ENCODE measurements at places on chromosomes 3 and 15.
A peak's percentile ranks its signal among the peaks of the same experiment; 100 is the strongest.

GRCh38 chr15:73940061-73940981 is 14.1 kb downstream of the LOXL1 start:
- DNase-seq = no peak

DNA sequence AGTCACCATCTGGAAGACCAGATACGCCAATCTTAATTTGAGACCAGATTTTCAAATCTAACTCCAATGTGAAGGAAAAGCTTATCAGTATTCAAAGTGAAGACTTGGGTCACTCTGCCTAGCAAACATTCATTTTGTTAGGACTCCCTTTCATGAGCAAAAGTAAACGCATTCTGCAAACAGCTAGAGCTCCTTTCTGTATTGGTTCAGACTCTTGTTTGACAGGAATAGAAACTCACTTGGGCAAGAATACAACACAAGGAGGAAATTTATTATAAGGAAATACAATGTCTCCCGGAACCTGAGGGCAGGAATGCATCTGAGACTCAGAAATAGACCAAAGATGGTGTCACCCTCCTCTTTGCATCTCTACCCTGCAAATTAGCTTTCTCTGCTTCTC is 558.6 kb downstream of the TAFA4 start:
- no peak for DNase-seq

- DNase-seq = no peak
Measured at GRCh38 chr3:123150449-123151215, 51.1 kb upstream of the SEC22A start.

- DNase-seq = peak; percentile 55
Measured at GRCh38 chr15:68298882-68299381, 21.4 kb downstream of the FEM1B start.

- no peak for DNase-seq
Measured at GRCh38 chr15:49423901-49424550, 984 bp downstream of the FGF7 start.

GRCh38 chr3:106341087-106341486 is 472.3 kb upstream of the CBLB start:
- no peak for DNase-seq

DNA sequence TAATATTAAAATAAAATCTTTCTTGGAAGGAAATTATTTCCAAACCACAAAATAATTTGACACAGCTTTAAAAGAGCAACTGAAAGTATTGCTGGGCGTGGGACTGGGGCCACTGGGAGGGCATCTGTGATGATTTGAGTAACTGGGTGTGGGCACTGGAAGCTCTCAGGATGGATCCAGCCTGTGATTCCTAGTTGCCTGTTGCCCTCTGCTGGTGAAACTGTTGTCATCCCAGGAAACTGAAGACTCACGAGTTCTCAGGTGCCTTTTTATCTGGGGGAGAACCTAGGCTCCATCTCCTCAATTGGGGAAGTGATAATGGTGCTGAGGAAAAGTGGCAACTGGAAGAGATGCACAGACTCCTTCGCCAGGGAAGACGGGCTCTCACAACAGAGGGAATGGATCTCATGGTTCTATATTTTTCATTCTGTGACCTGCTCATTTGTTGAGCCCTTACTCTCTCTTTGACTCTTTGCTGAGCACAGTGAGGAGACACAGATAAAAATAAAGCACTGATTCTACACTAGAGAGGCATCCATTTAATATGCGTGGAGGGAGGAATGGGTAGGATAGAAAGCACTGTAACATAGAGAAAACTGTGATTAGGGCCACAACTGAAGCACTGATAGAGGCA is 61.6 kb downstream of the TPRG1 start:
- peak; percentile 82 for DNase-seq

DNA sequence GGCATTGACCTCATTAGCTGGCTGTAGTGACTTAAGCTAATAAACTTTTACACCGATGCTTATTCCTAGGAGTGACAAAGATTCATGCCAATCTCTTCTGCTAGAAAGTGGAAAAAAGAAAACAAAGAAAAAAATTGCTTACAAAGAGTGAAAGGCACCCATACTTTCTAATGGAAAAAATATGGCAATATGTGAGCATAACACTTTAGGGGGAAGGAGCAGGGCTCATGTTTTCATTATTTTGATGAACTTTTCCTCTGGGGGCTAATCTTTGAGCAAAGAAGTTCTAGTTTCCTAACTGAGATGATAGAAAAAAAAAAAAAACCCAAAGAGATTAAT is 94.8 kb upstream of the THRB start:
- no peak for DNase-seq

DNA sequence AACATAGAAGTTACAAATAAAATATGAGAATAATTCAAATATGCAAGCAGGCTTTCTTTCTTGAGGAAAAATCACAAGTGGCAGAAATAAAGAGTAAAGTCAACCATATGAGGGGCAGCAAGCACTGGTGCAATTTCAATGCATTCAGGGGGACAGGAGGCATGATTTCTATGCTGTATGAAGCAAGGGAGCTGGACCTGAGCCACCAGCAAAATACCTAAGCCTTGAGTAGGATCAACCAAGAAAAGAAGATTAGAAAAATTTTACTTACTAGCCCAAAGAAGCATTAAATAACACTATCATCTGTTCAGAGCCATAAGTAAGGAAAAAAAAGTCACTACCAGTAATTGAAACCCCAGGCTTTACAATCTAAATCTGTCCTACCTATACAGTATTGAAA is 6.3 kb downstream of the ADGRG7 start:
- peak; percentile 65 for DNase-seq

DNA sequence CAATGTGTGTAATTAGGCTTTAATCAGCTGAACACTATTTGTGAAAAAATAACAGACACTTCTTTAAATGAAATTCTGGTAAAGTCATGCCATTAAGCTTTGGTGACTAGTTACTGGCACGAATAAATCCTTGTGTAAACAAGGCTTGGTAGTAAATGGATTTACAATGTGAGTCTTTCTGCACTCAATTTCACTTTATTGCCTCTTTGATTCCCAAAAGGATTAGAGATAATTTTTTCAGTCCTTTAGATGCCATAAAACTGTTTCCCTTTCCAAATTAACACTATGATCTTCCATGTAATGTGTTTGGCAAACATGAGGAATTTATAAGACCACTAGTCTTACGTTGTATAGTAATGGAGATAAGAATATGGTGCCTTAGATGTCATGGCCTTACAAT is 339.5 kb upstream of the DNAJC19 start:
- no peak for DNase-seq

GRCh38 chr15:101562428-101563059 is 73.0 kb upstream of the PCSK6 start:
- DNase-seq = no peak

DNA sequence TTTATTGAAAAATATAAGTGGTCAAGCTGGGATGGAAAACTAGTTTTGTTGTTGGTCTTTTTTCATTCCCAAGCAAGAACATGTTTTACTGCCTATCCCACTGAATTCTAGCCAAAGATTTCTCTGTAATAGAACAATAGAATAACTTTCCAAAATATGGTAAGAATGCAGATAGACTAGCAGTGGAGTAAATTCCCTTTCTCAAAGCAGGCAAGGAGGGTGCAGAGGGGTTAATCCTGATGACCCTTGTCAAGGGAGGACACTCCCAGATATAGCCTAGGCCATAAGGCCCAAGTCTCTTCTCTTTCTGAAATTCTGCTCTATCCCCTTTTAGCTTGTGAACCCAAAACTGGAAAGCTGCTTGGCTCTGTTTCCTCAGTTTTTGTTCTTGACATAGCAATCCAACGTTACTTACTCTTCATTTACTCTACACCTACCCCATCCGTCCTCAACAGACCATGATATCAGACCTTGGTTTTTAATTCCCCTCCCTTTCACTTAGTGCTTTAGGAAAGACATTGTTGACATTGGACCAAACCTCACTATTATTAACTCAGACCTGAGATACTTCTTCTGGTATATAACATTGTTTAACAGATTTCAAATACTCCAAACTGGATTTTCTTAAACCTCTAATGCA is 453.6 kb upstream of the THBS1 start:
- no peak for DNase-seq

DNA sequence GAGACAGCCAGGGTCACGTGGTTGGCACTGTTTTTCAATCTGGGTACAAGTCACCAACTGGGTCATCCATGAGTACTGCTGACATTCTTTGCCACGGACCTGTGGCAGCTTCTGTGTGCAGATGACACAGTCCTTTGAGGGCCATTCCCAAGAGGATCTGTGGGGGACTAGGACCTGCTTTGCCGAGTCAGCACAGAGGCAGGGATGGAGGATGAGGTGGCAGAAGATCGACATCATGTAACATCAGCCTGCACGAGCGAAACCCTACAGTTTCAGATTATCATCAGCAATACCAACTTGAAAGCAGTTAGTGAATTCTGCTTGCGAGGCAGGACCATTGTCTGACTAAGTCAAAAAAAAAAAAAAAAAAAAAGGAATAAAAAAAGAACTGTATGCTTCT is 227.7 kb downstream of the FOXP1 start:
- no peak for DNase-seq

DNA sequence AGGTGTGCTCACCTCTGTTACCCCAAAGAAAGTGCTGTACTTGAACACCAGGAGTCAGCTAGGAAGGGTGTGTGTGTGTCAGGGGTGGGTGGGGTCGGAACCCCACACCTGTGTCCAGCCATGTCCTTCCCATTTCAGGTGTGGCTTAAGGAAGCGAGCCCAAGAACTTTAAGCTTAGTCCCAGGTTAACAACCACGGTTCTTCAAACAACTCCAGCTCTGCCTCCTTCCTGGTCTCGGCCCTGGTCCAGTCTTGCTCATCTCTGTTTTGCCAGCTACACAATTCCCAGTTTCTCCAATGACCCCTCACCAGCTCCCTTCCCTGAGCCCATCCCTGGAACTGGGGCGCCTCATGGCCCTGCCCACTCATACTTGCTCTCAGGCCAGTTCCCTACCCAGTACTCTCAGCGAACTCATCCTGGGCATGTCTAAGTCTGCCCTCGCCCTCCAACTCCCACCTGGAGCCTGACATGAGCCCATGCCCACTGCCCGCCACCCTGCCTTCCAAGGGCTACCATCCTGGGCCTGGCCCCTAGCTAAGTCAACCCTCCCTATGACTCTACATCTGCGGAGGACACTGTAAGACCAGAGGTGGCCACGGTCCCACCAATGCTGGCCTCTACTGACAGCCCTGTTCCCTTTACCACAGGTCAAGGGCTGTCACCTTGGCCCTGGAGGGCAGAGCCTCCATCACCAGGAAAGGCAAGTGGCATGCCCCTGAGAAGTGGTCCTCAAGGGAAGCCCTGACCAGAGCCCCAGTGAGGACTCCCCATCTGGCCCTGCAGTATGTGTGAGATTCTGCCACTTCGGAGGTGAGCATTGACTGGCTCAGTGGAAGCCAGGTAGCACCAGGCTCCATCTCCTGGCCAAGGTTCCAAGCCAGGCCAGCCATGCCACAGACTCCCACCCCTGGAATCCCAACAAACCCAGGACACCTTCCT is 9.2 kb downstream of the POC1A start:
- DNase-seq = no peak

GRCh38 chr3:170162630-170163029 is 18.9 kb downstream of the PHC3 start:
- peak; percentile 46 for DNase-seq

GRCh38 chr3:75610773-75611172 is 53.4 kb upstream of the FRG2C start:
- no peak for DNase-seq

DNA sequence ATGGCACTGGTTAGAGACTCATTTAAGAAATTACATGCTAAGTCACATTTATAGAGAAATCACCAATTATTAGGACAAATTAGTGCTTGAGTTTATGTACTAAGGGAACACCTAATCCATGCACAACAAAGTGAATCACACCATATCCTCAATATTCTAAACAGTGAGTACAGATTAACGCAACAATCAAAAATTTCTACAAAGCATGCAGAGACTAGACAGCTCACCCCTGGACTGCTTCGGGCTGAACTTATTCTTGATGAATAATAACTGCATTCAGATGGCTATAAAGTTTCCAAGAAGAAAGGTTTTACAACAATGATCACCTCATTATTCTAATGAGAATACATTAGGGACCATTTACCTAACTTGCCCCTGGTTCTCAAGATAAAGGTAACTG is 66.5 kb downstream of the LRRFIP2 start:
- DNase-seq = no peak

DNA sequence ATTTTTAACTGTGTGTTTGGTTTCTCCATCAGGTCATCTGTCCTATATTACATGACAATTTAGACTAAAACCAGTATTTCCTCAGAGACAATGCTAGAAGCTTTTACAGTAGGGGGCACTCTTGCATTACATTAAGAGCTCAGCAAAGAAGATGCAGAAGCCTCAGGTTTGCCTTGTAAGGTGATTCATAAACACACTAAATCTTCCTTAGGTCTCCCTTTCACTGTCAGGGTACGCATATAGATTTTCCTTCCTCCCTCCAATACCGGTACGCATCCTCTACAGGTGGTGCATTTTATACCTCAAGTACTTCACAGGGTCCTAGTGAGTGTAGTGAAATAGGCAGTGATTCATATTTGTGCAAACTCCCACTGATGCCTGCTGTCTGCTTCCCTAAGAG is 46.5 kb downstream of the CD86 start:
- peak; percentile 58 for DNase-seq

DNA sequence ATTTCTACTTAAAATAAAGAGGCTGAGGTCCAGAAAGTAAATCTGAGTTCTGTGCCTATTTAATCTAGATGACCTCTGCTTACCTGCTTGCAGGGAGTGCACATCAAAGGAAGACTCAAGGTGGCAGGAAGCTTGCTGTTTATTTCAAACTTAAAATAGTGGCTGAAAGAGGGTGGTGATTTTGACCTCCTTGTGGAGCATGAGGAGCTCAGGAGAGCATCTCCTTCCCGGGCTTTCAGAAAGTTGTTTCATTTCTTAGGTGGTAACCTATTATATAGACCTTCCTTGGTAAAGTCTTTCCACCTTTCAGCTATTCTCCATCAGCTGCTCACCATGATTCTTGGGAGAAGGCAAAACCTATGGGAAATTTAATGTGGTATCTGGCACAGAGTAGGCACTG is 494 bp downstream of the GCSAM start:
- DNase-seq = no peak

DNA sequence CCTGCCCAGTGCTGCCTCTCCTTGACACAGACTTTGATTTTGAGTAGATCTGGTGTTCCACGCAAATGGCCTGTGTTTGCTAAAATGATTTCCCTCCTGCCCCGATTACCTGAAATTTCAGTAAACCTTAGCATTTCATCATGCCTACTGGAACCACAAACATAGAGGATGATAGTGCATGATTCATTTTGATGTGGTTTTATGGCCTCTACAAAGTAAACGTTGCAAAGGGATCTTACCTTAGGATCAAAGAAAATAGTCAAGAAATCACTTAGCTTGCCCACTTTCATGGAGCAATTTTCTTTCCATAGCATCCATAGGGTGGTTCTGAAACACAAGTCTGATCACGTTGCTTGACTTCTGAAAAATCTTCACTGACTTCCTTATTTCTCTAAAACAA is 524.6 kb upstream of the ATP11B start:
- DNase-seq = no peak

- no peak for DNase-seq
Measured at GRCh38 chr3:38711321-38711720, 61.8 kb upstream of the SCN5A start.
